Fibroblast of villous mesenchyme (primary cell): ENCODE measurements at places on chromosomes 1 and 21.

DNA sequence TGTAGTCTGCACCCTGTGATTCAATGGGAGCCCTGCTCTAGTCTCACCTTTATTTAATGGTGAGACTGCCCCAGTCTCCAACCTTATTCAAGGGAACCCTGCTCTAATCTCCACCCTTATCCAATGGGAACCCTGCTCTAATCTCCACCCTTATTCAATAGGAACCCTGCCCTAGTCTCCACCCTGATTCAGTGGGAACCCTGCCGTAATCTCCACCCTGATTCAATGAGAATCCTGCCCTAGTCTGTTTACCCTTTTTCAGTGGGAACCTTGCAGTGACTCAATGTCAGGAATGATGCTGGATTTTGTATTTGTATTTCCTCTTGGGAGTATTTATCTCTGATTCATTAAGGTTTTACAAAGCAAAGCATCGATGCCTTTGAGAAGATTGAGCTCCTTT is 39.5 kb downstream of the TRPM2 start:
- DNase-seq: no peak

GRCh38 chr1:85569122-85569521 is 11.4 kb upstream of the CCN1 start:
- peak; percentile 82 for DNase-seq

GRCh38 chr21:45419162-45419561 is 14.2 kb downstream of the COL18A1 start:
- DNase-seq: no peak

DNA sequence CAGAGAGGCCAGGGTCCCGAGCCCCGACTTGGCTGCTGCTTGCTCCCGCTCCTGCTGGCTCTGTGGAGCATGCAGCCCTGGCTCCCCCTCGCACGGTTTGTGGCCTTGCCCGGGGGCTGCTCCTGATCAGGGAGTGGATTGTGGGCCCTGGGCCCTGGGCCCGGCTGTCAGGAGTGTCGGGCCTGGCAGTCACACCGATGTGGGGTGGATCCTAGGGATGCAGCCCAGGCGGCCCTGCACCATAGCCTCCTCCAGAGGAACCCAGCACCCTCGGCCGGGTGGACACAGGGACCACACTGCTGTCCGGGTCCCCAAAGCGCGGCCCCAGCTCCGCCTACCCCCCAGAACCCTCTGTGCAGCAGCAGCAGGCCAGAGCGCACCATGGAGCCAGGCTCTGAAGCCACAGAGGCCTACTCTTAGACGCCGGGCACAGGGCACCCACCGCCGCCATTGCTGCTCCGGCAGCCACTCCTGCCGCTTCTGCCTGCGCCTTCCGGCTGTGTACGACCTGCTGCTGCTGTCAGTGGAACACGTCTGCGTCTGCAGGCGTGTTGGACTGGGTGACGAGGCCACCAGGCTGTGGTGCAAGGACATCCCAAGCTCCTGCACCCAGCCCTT is 9.4 kb downstream of the SLX9 start:
- DNase-seq: no peak

- DNase-seq: no peak
These were observed 17.9 kb downstream of the MRAP start for GRCh38 chr21:32316361-32317215.
